Activated CD8-positive, alpha-beta memory T cell treated with anti-CD3 and anti-CD28 coated beads for 36 hours (primary cell): ENCODE measurements at places on chromosomes 3 and 15. TPM values are rescaled to one million over a fixed set of nuclear protein-coding genes. Genes with fewer than 3 reads are reported as not detected.

Gene GOLGA6L9
- 1.7 TPM for total RNA-seq

Gene GLDN
- not detected for total RNA-seq

Gene MTFMT
- 24.8 TPM for total RNA-seq

Gene MKRN2OS
- not detected for total RNA-seq

Gene FANCD2OS
- not detected for total RNA-seq

Gene UPK1B
- total RNA-seq = not detected

Gene SAXO2
- 1.3 TPM for total RNA-seq
